ENCODE measurements at places on chromosomes 6 and 20.

DNA sequence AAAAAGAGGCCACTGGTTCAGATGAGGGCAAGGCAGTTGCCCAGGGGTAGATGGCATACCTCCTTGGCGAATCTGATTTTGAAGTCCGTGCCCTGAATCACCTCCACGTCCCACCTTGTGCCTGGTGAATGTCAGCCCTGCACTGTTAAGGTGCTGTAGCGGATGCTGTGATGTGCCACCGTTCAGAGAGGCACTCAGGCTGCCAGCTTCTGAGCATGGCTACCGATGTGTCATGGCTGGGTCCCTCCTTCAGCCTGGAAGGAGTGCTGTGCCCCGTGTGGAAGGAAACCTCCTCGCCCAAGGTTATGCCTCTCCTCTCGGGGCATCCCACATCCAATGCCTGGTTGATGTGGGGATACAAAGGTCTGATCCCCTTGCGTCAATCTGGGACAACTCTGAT, 43.6 kb downstream of the UST start:
- no peak for DNase-seq

GRCh38 chr6:131838051-131838450, 30.2 kb downstream of the ENPP1 start:
- DNase-seq = no peak

- DNase-seq = no peak
Measured at GRCh38 chr6:140932909-140933308, 1199.8 kb upstream of the GJE1 start.

DNA sequence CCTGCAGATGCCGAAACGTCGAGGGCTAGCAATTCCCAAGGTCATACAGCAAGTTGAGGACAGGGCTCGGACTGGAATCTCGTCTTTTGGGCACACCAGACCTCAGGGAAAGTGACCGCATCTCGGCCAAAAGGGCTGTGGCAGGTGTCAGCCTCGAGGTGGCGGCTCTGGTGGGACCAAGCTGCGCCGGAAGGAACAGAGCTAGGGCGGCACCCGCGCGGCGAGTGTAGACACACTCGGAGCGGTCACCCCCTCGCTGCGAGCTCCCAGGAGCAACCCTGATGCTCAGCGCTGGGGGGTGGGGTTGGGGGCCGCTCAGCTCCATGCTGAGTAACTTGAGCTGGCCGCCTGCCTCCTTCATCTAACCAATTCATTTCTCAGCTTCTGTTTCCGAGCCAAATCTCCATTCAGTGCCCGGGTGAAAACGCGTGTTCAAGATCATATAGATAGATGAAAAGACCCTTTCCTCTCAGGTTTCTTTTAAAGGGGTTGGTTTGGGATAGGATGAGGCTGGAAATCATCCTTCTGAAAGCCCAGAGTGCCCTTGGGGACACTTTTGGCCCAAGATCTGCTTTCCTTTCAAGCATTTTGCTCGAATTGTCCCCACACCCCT, 2.2 kb upstream of the TUBB2B start:
- DNase-seq = no peak

DNA sequence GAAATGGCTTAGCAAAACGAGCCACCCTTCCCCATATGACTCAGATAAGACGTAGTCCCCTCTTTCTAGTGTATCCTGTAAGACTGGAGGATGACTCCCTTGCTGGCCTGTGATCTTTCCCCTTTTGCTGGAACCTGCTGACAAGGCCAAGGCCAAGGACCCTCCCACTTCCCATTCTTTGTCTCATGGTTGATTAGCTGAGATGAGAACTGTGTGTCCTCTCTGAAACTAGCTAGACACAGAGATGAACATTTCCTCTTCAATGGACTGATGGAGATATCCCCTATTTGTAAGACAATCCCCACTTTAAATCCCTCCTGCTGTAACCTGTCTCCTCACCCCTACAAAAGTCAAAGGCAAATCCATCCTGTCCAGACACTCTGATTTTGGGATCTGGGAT, 33.4 kb upstream of the SCRT2 start:
- DNase-seq = no peak

DNA sequence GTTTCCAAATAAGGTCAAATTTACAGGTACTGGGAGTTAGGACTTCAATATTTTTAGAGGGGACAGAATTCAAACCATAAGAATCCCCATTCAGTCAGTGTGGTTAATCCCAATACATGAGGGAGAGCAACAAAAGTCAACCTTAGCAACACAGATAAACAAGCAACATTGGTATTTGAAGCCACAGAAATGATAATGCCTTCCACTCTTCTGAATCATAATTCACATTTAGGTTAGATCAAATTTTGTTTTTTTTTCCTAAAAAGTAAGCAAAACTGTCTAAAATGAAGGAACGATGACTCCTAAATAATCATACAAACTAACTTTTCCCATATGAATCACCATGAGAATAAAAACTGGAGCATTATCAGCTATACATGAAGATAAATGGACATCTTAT, 246.0 kb upstream of the TENT5A start:
- no peak for DNase-seq

GRCh38 chr20:52010541-52010940, 181.0 kb downstream of the ZFP64 start:
- no peak for DNase-seq

DNA sequence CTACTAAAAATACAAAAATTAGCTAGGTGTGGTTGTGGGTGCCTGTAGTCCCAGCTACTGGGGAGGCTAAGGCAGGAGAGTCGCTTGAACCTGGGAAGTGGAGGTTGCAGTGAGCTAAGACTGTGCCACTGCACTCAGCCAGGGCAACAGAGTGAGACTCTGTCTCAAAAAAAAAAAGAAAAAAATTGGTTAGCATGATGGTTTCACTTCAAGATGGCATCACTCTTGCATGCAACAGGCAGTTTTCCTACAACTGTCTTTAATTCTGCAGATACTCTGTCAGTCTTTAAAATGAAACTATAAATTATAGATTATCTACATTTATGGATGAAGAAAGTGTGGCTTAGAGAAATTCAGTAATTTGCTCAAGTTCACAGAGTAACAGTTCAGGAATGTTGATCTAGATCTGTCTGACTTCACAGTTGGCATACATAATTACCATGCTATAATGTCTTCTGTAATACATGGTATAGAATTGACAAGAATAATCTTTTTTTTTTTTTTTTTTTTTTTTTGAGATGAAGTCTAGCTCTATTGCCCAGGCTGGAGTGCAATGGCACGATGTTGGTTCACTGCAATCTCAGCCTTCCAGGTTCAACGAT, 27.0 kb downstream of the ITCH start:
- no peak for DNase-seq

DNA sequence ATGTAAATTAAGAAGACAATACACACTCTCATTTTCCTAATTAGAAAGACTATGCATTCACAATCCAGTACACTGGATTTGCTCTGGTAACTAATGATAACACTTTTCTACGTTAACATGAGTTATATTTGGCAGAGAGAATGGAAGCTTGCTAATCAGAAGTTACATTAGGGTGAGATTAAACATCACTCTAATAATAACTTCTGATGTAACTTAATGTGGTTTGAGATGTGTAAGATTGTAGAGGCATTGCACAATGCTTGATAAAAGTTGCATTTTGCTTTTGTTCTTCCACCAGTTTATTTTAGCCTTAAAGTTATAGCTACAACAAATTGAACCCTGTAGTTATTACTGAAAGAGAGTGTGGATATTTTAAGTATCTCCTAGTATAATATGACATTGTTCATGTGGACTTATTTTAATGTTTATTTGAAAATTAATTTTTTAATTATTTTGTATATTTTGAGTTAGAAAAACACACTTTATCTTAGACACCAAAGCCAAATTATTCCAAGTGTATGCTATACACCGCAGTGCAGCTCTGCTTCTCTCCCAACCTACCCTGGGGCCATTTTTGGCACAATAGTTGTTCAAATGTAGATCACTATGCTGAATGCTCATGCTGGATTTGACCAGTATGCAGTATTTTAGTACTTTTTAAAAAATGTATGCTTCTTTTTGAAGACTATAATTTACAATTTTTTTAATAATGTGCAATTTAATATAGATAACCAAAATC, 143.2 kb downstream of the SLC16A10 start:
- DNase-seq = no peak

- no peak for DNase-seq
Measured at GRCh38 chr6:81762132-81762531, 9.7 kb upstream of the TENT5A start.

- DNase-seq = no peak
Measured at GRCh38 chr6:158207422-158207788, 39.3 kb downstream of the GTF2H5 start.

Data from anterior cingulate cortex (tissue), 58 donors.